ENCODE measurements at places on chromosomes 6 and 20.

GRCh38 chr6:20312606-20313005 lies 89.1 kb upstream of the E2F3 start:
- no peak for DNase-seq

DNA sequence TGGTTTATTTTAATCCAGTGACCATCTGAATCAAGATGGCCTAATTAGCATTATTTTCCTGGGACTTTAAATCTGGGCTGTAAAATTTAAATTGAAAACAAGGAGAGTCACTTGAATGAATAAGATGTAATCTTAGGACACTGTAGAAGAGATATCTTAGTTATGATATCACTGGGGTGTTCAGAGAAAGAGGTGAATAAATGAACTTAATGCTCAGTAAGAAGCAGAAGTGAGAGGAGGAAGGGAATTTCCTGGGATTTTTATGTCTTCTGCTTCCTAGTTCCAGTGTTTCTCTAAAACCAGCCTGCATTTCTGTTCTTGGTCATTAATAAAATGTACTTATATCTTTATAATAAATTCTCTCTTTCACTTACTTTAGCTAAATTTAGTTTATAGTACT lies 136.8 kb upstream of the PTPRK start:
- DNase-seq = no peak

- peak; percentile 61 for DNase-seq
These were observed 202.8 kb downstream of the DLL1 start for GRCh38 chr6:170087941-170088581.

DNA sequence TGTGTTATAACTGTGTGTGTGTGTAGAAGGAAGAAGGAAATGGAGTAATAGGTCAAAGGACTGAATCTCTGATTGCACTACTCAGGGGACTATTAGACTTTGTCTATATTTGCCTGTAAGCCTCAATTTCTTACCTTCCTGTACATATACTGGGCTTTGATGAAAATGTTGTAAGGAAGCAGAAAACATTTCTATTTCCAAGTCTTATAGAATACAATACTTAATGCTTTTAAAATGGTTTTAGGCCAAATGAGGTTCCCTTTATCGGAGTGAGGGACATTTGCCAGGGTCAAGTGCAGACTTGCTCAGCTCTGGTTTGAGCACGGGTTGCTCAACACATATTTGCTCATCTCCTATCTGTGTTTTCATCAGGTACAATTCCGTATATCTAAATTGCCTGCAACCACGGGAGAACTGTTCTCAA lies 28.3 kb downstream of the MEP1A start:
- DNase-seq = no peak

DNA sequence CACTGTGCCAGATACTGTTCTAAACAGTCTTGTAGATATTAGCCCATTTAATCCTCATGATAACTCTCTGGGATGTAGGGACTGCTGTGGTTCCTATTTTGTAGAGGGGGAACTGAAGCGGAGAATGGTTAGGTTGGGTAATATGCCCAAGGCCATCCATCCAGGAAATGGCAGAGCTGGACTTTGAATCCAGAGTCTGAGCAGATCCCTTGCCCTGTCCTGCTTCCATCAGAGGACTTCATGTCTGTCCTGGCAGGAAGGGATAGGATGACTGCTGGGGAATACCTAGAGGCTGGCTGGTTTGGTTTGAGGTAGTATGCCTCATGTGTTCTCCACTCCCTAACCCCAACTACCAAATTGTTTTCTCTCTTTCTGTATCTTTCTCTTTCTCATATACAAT lies 44.6 kb downstream of the SAMD5 start:
- no peak for DNase-seq

GRCh38 chr20:39983655-39984054 lies 705.4 kb downstream of the MAFB start:
- no peak for DNase-seq

DNA sequence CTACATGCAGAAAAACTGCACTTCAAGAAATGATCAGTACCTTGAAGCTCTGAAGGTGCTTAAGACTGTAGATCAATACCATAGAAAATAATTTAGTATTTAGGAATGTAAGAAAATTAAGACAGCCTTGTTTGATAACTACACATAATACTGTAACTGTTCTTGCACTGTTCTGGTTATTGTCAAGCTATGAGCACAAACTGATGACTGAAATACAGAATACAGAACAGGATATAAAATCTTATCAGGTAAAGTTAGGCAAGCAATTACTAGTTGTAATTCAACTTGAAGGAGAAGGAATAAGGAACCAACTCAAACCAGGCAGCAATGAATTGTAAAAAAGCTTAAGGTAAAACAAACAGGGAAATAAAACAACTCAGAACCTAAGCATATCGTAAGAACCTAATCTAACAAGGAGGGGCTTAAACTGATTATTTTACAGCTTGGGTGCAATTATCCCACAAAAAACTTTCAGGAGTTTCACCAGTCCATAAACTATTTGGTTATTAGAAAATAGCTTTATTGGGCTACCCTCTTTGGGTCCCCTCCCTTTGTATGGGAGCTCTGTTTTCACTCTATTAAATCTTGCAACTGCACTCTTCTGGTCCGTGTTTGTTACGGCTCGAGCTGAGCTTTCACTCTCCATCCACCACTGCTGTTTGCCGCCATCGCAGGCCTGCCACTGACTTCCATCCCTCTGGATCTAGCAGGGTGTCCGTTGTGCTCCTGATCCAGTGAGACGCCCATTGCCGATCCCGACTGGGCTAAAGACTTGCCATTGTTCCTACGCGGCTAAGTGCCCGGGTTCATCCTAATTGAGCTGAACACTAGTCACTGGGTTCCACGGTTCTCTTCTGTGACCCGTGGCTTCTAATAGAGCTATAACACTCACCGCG lies 97.7 kb downstream of the ATG5 start:
- DNase-seq = no peak

- DNase-seq = no peak
These were observed 33.4 kb upstream of the SLC22A1 start for GRCh38 chr6:160088069-160088783.

- no peak for DNase-seq
These were observed 86.2 kb downstream of the VEGFA start for GRCh38 chr6:43856005-43856765.

- DNase-seq = peak; percentile 49
These were observed 12.7 kb upstream of the BAK1 start for GRCh38 chr6:33592595-33593413.

GRCh38 chr6:35216851-35217811 lies 3.4 kb downstream of the SCUBE3 start:
- DNase-seq = no peak

DNA sequence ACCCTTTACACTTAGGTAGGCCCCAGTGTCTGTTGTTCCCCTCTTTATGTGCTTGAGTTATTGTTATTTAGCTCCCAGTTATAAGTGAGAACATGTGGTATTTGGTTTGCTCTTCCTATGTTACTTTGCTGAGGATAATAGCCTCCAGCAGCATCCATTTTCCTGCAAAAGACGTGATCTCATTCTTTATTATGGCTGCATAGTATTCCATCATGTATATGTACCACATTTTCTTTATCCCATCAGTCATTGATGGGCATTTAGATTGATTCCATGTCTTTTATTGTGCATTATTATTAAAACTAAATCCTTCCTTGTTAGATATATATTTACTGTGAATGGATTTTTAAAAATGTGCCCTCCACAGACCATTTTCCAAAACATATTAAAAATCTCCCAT lies 1137.3 kb upstream of the ADGRB3 start:
- no peak for DNase-seq

- DNase-seq = no peak
These were observed 133.2 kb downstream of the SMOC2 start for GRCh38 chr6:168574075-168574698.

All from activated gamma-delta T cell treated with Interleukin-2 at 50 U/mL for 16 hours (primary cell).